ENCODE measurements at places on chromosomes 4 and X.

- ATAC-seq = no peak
Observed at GRCh38 chr4:30939069-30939468, 218.9 kb downstream of the PCDH7 start.

GRCh38 chrX:138866643-138867042 lies 155.1 kb upstream of the FGF13 start:
- no peak for ATAC-seq

DNA sequence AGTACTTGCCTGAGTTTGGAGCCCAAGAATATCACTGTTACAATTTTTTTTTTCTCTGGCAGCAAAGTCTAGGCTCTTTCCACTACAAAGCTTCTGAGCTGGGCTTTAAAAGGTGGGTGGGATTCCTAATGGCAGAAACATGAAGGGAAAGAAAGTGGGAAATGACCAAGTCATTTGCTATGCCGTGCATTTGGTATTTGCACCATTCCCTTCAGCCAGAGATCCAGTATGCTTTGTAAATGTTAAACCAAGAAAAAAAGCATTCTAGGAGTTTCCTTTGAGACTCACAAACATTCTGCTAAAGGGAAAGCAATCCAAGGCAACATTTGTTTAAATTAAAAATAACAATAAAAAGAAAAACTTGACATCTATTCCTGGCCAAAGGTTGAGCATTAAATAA lies 451.2 kb downstream of the RAB28 start:
- no peak for ATAC-seq

GRCh38 chr4:13611283-13611842 lies 16.2 kb downstream of the BOD1L1 start:
- ATAC-seq = no peak

DNA sequence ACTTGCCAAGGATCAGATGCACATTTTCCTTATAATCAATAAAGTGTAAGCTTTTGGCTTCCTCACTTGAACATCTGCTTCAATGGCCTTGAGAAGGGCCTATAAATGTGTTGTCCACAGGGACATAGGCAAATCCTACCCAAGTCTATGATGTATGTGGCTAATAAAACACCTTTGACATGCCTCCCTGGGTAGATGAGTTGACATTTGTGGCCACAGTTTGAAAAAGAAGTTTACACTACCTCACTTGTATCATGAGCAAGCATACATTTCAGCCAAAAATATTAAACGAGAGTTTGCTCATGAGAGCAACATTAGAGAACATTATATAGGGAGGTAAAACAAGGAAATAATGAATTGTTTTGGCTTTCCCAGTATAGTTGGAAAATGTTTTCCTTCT lies 1067.7 kb downstream of the C4orf33 start:
- ATAC-seq = no peak

DNA sequence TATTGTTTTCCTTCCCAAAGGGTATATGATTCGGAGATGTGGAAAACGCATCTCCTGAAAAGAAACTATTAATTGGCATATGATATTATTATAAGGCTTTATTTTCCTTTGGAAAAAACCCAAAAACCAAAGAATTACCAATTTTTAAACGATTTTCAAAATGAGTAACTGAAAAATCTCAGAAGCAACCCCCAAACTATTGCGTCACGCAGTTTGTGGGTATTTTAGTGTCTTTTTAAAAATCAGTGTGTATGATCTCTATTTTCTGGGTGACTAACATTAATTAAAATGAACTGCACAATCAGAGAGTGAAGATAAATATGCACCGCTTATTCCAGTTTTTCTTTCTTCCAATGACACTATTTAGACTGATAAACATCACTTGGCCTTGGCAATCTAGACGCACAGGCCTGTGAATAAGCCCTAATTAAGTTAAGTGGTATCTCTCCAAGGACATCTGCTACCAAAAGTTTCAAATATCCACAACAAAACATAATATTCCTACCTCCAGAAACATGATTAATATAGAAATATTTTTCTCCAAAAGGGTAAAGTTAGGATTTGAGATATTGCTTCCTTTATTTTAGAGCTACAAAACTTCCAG lies 511.5 kb upstream of the FAM241A start:
- ATAC-seq = no peak

GRCh38 chr4:6207602-6208001 lies 7.3 kb upstream of the JAKMIP1 start:
- ATAC-seq = no peak

- peak; percentile 54 for ATAC-seq
Observed at GRCh38 chr4:107719207-107719921, 670 bp downstream of the PAPSS1 start.

Measured in SK-N-SH treated with all-trans-retinoic acid at 6 μM for 48 hours (cell line).